ENCODE measurements at places on chromosomes 3 and 15. TPM values are rescaled to one million over a fixed set of nuclear protein-coding genes. Genes with fewer than 3 reads are reported as not detected.
A peak's percentile ranks its signal among the peaks of the same experiment; 100 is the strongest.

Gene SLC30A4
- total RNA-seq: 0.04 TPM

Gene PRSS50
- total RNA-seq: 1.4 TPM

Gene DNASE1L3
- not detected for total RNA-seq

Gene TRA2B
- 602 TPM for total RNA-seq

Gene IL20RB
- 4.6 TPM for total RNA-seq

Gene ARF4
- total RNA-seq: 144 TPM

Gene KLHL40
- not detected for total RNA-seq

Gene C3orf70
- 1.5 TPM for total RNA-seq

Gene FBXL22
- not detected for total RNA-seq

Gene CCR3
- total RNA-seq: not detected

- no peaks in the 10 kb centered on the region for H3K36me3 ChIP-seq
- no peak overlapping the region for H3K4me3 ChIP-seq
- H3K4me1 ChIP-seq: no peaks in the 10 kb centered on the region
- no peak overlapping the region for H3K27ac ChIP-seq
- DNase-seq: peak; percentile 17
Measured at GRCh38 chr3:80285388-80285787, 517.6 kb upstream of the ROBO1 start.

DNA sequence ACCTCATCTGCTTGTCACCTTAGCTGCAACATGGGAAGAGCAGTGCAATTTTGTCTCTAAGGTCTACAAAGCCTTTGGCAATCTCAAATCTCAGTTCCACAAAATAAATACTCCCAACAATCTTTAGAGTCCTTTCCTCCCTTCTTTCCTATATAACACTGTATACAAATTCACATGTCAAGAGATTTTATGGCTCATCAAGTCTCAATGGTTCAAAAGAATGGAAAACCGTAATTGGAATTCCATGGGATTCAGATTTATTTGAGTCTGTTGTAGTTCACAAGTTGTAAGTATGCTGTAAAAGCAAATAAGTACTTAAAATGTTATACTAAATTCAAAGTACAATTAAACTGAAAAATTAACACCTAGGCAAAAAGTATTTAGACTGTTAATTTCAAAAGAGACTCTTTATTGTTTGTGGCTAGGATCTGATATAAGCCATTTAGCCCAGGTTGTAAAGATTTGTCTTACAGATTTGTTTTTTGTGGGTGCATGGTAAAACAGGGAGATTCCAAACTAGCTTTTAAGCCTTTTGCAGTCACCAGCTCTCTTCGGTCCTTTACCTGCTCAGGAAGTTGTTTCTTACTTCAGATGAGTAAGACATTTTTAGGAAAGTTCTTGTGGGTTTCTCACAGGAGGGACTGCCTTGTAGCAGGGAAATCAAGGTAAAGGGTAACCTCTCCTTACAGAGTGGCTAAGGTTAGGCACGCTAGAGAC is 50.1 kb downstream of the CMSS1 start:
- H3K27me3 ChIP-seq: peaks cover 61% of the 10 kb centered on the region
- no peaks in the 10 kb centered on the region for H3K36me3 ChIP-seq
- H3K4me1 ChIP-seq: no peaks in the 10 kb centered on the region

GRCh38 chr15:90040618-90041017 is 39.5 kb downstream of the ZNF710 start:
- DNase-seq: no peak
- H3K36me3 ChIP-seq: no peaks in the 10 kb centered on the region
- 0 out of 2 replicates have a peak overlapping the region, but pooled peaks have one; percentile 41 for H3K27ac ChIP-seq
- no peak overlapping the region for H3K4me3 ChIP-seq

DNA sequence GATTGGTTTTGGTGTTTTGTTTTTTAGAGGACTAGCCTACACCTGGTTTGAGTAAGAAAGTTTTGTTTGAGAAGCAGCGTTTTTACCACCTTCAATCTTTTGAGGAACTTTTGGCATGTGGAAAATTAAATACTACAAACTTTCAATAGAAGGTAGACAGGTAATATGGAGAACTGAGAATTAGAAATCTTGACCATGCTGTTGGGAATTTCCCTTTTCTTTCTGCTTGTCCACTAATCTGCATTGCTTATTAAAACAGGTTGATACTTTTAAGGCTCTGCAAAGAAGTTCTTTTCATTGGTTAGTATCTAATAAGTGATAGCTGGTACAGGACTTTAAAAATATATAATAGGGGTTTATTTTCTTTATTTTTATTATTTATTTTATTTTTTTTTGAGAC is 31.9 kb downstream of the UBE2E1 start:
- H3K27me3 ChIP-seq: no peaks in the 10 kb centered on the region
- H3K27ac ChIP-seq: peak overlapping the region; percentile 51
- peaks cover 16% of the 10 kb centered on the region for H3K4me1 ChIP-seq
- no peak for DNase-seq

- H3K4me3 ChIP-seq: no peak overlapping the region
- H3K27ac ChIP-seq: no peak overlapping the region
- H3K4me1 ChIP-seq: peaks cover 12% of the 10 kb centered on the region
- DNase-seq: no peak
Measured at GRCh38 chr15:69753867-69754266, 301.2 kb downstream of the RPLP1 start.

DNA sequence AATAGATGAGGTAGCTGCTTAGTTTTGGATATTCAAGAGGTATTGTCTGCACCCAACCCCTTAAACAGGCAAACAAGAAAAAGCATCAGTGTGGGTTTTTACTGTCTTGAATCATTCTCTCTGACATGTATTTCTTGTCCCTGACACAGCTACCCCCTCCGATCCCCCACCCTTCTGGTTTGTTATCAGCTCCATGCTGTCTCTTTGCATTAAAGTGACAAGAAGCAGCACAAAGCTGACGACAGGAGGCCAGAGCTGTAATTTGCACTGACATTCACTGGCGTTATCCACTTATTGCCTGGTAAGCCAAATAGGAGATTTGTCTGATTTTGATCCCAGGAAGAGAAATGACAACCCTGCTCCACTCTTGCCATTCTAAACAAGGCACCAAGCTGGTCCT is 83.3 kb upstream of the SNRK start:
- H3K27me3 ChIP-seq: no peaks in the 10 kb centered on the region
- H3K27ac ChIP-seq: no peak overlapping the region

DNA sequence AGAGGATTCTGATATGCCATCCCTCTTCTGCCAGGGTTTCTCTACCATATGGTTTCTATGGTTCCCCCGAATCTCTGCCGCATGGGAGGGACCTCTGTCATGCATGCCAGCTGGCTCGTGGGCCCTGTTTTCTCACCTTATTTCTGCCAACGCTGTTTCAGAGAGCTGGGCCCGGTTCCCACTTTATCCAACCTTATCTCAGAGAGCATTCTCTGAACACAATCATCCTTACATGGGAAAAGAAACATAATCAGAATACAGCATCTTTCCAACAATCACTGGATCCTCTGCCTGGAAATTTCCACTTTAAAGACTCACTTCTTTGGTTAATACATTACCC is 234.5 kb upstream of the ZBTB20 start:
- no peak overlapping the region for H3K27ac ChIP-seq
- H3K27me3 ChIP-seq: no peaks in the 10 kb centered on the region
- DNase-seq: no peak
- H3K4me3 ChIP-seq: no peak overlapping the region
- H3K36me3 ChIP-seq: no peaks in the 10 kb centered on the region

DNA sequence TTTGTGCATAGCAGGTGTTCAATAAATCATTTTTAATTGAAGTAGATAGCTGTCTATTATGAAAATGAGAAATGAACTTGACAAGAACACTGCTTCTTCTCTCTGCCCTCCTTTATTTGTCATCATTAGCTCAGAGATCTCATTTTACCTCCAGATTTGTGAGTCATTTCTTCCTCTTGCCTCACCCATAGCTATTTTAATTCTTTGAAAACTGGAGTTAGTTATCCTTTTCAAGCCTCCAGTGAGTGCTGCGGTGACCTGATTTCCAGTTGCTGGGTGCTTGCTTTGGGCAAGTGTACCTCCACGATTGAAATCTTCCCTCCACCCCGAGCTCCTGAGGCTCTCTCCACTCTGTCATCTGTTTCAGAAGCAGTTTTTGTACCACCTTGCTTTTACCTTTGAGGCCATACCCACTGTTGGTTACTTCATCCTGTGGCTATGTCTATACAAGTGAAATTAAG is 114.6 kb downstream of the NFKBIZ start:
- DNase-seq: no peak
- no peaks in the 10 kb centered on the region for H3K36me3 ChIP-seq
- no peaks in the 10 kb centered on the region for H3K4me1 ChIP-seq
- H3K27me3 ChIP-seq: no peaks in the 10 kb centered on the region
- H3K27ac ChIP-seq: no peak overlapping the region

- H3K36me3 ChIP-seq: peaks cover 30% of the 10 kb centered on the region
- H3K27me3 ChIP-seq: no peaks in the 10 kb centered on the region
- H3K4me3 ChIP-seq: no peak overlapping the region
- no peaks in the 10 kb centered on the region for H3K4me1 ChIP-seq
- H3K27ac ChIP-seq: 0 out of 2 replicates have a peak overlapping the region, but pooled peaks have one; percentile 11
Measured at GRCh38 chr3:124818398-124819091, 68.6 kb downstream of the ITGB5 start.

DNA sequence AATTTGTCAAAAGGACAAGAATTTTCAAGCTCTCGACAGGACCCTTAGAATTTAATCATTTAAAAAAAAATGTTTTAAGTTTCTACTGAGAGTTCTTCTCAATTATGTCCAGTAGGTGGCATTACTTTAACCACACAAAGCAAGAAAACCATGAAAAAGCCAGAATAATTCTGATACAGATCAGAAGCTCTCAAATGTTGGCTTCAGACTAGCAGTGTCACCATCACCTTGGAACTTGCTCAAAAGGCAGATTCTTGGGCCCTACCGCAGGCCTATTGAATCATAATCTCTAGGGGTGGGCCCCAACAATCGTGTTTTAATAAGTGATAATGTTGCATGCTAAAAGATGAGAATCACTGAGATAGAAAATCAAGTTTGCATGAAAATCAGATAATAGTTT is 99.5 kb upstream of the KCNMB2 start:
- DNase-seq: peak; percentile 66
- H3K4me1 ChIP-seq: peaks cover 10% of the 10 kb centered on the region
- no peak overlapping the region for H3K4me3 ChIP-seq
- H3K27ac ChIP-seq: no peak overlapping the region

GRCh38 chr3:117526470-117527079 is 817.0 kb downstream of the TUSC7 start:
- DNase-seq: peak; percentile 47
- no peaks in the 10 kb centered on the region for H3K36me3 ChIP-seq
- H3K27ac ChIP-seq: no peak overlapping the region

GRCh38 chr3:192229866-192230265 is 497.5 kb downstream of the FGF12 start:
- H3K27me3 ChIP-seq: no peaks in the 10 kb centered on the region
- no peaks in the 10 kb centered on the region for H3K36me3 ChIP-seq
- H3K4me1 ChIP-seq: no peaks in the 10 kb centered on the region
- no peak overlapping the region for H3K27ac ChIP-seq

DNA sequence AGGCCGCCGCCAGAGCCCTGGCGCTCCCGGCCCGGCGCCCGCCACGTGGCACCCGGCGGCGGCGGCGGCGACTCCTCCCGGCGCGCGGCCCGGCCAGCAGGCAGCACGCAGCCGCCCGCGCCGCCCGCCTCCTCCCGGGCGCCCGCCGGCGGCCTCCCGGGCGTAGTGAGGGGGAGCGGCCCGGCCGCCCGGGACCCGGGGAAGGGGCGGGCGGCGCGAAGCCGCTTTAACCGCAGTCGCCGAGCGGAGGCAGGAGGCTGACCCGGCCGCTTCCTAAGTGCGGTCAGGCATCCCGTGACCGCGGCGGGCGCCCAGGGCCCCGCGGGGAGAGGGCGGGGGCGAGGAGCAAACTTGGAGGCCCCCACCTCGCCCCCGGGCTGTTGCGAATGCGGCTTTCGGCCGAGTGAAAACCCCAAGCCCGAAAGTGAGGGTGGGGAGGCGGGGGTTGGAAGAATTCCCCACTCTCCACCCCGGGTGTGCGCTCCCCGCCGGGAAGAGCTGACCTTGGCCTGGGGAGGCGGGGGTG is 1.7 kb upstream of the HES1 start:
- peak overlapping the region; percentile 62 for H3K4me3 ChIP-seq
- H3K27me3 ChIP-seq: peaks cover 32% of the 10 kb centered on the region
- no peak for DNase-seq
- no peaks in the 10 kb centered on the region for H3K36me3 ChIP-seq

DNA sequence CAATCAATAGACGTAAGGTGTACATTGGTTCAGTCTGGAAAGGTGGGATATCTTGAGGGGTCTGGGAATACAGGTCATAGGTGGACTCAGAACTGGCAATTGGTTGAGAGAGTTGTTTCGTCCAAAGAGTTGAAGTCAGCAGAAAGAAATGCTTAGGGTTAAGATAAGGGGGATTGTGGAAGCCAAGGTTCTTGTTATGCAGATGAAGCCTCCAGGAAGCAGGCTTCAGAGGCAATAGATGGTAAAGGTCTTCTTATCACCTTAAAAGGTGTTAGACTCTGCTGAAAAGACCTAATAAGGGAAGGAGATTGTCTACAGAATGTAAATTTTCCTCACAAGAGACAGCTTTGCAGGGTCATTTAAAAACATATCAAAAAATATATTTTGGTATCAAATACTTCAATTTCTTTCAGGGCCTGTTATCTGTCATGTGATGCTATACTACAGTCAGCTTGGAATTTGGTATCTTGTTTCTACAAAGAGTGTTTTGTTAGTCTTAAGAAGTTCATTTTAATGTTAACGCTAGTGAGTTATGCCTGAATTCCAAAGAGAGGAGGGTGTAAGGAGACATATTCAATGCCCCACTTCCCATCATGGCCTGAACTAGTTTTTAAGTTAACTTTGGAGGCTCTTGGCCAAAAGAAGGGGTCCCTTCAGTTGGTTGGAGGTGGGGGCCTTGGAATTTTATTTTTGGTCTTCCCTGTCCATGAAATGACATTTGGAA is 378.2 kb upstream of the ROBO2 start:
- H3K4me1 ChIP-seq: peaks cover 26% of the 10 kb centered on the region
- peak overlapping the region; percentile 84 for H3K27ac ChIP-seq
- no peak overlapping the region for H3K4me3 ChIP-seq
- peak; percentile 74 for DNase-seq

GRCh38 chr15:101617390-101617965 is 34.7 kb downstream of the TM2D3 start:
- H3K4me3 ChIP-seq: no peak overlapping the region
- H3K4me1 ChIP-seq: peaks cover 8% of the 10 kb centered on the region
- H3K36me3 ChIP-seq: no peaks in the 10 kb centered on the region
- no peak overlapping the region for H3K27ac ChIP-seq

- DNase-seq: no peak
- no peaks in the 10 kb centered on the region for H3K36me3 ChIP-seq
- no peaks in the 10 kb centered on the region for H3K4me1 ChIP-seq
Measured at GRCh38 chr3:15531346-15531745, 9.8 kb upstream of the COLQ start.

DNA sequence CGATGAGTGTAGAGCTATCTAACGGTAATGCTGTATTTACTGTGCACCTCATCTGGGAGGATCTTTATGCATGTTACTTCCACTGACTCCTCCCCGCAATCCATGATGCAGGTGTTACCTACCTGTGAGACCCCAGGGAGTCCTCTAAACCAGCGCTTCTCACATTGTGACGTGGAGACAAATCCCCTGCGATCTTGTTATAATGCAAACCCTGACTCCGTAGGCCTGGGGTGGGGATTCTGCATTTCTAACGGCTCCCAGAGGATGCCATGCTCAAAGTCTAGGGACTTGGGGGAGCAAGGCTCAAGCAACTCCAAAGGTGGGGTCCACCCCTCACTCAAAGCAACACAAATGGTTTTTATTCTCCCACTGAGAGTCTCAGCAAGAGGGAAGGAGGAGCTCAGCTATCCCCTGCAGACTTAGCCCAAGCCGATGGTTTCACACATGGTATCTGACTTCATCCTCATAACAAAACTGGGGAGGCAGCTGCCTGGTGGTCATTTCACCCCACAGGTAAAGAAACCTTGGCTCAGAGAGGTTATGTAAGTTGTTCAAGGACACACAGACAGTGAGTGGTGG is 63.6 kb downstream of the PCSK6 start:
- no peak overlapping the region for H3K4me3 ChIP-seq
- H3K27me3 ChIP-seq: no peaks in the 10 kb centered on the region
- H3K36me3 ChIP-seq: no peaks in the 10 kb centered on the region
- H3K27ac ChIP-seq: no peak overlapping the region
